ENCODE measurements at places on chromosomes 2 and 18. TPM values are rescaled to one million over a fixed set of nuclear protein-coding genes. Genes with fewer than 3 reads are reported as not detected.
A peak's percentile ranks its signal among the peaks of the same experiment; 100 is the strongest.

DNA sequence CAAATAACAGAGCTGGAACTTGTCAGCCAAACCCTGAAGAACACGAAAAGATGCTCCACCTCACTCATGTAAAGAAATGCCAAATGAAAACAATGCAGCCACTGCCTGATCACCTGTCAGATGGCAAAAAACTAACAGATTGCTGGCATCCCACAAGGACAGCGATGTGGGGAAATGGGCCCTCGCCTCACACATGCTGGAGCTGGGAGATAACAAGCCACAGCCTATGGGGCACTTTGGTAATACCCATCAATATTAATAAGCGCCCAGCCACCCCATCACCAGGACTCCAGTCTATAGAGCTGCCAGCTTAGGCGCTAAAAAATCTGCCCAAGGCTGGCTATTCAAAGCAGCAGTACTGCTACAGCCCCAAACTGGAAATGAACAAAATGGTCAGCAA, 27.0 kb downstream of the TFCP2L1 start:
- no peak for DNase-seq

Gene ARHGEF4
- 5.4 TPM for polyA plus RNA-seq

Gene TMEM37
- polyA plus RNA-seq, result 70.7 TPM

Gene MYOM1
- 8.7 TPM for polyA plus RNA-seq

Gene FAP
- 10.6 TPM for polyA plus RNA-seq

DNA sequence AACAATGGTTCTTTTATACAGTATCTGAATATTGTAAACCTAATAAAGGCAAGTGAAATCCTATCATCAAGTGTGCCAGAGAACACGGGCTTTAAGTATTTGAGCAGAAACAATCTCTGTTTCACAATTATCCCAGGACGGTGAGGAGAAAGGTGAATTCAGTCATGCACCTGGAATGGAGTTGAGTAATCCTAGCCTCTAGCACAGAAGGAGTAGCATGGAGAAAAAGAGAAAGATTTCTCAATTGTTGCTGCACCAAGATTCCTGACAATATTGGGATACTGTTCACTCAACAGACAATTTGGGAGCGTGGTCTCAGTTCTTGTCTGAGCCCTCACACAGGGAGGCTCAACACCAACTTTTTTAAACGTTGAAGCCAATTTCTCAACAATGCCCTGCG, 510.6 kb downstream of the SOX11 start:
- DNase-seq, result peak; percentile 85

DNA sequence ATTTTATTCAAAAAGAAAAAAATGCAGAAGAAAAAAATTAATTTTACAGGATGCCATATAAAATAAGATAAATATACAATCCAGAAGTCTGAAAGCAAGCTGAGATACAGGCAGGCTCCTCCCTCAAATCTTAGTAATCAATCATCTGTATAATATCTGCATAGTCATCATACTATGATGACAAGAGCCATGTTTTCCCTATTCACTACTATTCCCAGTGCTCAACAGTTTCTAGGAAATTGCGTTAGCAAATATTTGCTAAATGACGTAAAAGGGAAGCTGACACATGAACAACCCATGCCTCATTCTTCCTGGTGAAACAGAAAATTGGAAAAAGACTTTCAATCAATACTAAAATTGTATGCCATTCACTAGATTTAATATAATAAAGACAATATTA, 793.2 kb downstream of the SUCLG1 start:
- no peak for DNase-seq

GRCh38 chr2:180291060-180291459, 284.0 kb upstream of the CWC22 start:
- DNase-seq, result no peak

DNA sequence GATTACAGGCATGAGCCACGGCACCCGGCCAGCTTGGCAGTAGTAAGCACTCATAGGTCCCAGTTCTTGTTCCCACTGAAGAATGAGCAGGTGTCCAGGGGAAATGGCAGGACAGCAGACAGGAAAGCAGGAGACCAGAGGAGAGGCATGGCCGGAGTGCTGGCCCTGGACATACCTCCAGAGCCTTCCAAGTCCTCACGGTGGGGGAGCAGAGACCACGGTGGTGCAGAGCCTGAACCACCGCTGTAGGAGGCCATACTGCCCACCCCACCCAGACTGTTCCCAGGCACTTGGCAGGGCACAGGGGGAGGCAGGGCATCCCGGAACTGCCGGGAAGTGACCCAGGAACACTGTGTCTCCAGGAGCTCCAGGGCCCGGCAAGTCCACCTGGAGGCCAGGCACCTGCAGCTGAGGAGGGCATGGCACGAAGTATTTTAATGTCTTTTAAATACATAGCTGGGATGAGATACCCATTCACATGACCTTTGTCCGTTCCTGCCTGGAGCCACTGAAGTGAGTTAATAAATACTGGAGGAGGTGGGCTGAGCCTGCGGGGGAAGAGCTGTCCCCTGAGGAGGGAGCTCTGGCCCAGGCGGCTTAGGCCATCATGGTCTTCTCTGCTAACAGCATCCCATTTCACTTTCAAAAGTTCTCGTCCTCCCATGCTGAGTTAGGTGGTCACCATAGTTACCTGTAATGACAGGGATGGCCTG, 49.7 kb upstream of the TFCP2L1 start:
- DNase-seq, result peak; percentile 54

Gene NEU2
- not detected for polyA plus RNA-seq

- no peak for DNase-seq
Observed at GRCh38 chr2:98893911-98894321, 42.1 kb downstream of the CRACDL start.

DNA sequence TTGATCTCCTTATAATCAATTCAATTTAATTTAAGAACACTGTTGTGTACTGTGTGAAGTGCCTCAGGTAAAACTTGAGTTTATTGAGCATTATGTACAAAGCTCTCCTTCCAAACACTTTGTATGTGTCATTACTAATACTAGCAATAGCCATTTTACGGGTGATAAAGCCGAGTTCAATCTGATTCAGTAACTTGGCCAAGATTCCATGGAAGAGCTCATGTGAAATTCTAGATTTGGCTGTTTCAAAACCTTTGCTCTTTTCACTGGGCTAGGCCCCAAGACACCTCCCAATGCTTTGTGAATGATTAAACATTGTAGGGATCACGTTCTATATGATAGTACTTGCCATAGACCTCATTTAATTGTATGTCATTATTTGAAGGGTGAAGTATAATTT, 8.9 kb upstream of the NFE2L2 start:
- DNase-seq, result peak; percentile 61

- no peak for DNase-seq
Observed at GRCh38 chr2:229634601-229635370, 79.6 kb downstream of the DNER start.

DNA sequence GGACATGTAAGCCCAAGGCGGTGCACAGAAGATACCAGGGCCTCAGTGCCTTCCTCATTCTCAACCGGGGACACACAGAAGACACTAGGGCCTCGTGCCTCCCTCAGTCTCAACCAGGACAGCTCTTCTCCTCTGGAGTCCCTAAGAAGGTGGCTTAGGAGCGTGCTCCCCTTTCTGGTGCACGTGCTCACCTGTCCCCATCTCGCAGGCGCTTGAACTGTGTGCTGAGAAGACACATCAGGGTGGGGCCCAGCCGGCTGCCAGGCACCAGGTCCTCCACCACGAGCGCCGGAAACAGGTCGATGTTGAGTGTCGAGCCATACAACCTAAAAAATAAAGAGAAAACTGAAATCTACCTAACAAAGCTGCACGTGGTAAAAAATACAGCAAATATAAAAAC, 99.9 kb downstream of the PXDN start:
- no peak for DNase-seq

DNA sequence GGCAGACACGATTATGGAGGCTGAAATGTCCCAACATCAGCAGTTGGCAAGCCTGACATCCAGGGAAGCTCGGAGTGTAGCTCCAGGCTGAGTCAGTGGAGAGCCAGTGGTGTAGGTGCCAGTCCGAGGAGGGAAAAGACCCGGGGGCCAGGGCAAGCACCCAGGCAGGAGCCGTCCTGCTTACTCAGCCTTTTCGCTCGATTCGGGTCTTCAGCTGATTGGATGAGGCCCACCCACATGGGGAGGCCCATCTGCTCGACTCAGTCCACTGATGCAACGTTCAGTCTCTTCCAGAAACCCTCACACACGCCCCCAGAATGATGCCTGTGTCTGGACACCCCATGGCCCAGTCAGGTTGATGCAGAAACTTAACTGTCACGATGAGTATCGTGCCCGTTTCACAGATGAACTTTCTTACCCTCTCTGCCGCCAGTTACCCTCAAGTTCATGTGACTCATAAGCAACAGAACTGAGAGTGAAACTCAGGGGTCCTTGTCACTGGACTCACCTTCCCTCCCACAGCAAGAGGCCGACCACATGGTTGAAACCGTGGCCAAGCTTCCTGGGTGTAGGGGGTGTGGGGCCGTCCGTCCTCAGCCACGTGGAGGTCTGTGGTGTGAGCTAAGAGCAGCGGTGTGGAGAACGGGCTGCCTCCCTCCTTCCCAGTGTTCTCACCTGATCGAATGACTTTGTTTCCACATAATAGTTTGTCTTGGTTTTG, 197.4 kb upstream of the HDAC4 start:
- no peak for DNase-seq

DNA sequence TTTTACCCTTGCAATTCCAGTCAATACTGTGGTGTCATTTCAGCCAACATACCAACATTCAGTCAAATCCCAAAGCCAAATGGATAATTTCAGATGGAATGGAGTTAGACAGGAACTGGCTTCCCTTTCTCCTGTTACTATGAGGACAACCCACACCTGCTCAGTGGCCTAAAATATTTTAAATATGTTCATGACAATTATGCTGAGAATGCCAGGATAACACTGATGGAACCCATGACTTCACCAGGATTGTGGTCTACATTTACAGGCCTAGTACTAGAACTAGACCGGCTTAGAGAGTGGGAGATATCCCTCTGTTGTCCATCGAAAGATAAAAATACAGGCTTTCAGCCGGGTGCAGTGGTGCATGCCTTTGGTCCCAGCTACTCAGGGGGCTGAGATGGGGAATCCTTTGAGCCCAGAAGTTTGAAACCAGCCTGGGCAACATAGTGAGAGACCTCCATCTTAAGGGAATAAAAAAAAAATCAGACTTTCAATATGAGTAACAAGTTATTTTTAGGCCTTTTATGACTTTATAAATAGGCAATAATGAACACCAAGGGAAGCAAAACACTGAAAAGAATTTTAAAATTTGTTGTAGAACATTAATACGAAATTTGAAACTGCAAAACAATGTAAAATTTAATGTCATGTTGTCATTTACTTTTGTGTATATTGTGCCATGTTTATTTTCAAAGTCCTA, 14.2 kb downstream of the GPATCH11 start:
- no peak for DNase-seq

DNA sequence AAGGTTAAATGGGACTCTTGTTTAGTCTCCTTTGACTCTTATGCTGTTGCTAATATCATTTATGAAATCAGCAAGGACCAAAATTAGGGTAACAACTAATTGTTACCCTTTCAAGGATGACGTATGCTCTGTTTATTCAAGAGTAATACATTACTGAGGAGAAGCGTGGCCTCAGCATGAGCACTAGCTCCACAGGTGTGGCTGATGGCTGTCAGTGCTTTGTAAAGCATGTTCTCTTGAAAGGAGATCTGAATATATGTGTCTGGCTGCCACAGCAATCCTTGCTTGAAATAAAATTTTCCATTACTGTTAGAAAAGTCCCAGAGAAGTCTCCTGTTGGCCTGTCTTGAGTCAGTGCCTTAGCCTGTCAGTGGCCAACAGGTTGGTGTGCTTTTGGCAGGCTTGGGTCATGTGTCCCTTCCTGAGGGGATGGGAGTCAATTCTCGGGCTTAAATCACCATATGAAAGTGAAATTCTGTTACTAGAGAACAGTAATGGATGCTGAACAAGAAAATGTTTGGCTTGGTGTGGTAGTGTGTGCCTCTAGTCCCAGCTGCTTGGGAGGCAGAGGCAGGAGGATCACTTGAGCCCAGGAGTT, 32.7 kb downstream of the ABI2 start:
- peak; percentile 7 for DNase-seq

GRCh38 chr2:70854411-70854810, 18.8 kb upstream of the CD207 start:
- no peak for DNase-seq

DNA sequence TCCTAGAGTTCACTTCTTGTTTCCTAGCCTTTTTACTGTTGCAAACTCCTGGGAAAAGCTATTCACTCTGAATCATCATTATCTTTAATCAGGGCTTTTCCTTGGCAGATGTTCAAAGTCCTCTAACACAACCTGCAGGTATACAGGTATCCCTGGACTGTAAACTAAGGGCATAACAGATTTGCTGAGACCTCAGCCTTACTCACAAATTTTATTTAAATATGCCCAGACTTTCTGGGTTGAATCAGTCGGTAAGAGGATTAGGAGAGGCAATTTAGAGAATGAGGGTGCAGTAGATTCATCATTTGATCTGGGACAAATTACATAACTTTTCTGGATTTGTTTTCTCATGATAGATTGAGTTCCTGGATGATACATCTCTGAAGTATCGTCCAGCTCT, 217.8 kb upstream of the STON1 start:
- peak; percentile 71 for DNase-seq

Gene DSG2
- 96.9 TPM for polyA plus RNA-seq

GRCh38 chr2:111702119-111702803, 181.7 kb downstream of the ANAPC1 start:
- DNase-seq, result peak; percentile 40

GRCh38 chr2:166844111-166844510, 44.2 kb upstream of the XIRP2 start:
- no peak for DNase-seq

GRCh38 chr2:200225951-200226350, 80.5 kb upstream of the SPATS2L start:
- DNase-seq, result no peak

Gene COL6A3
- polyA plus RNA-seq, result 127 TPM

- DNase-seq, result peak; percentile 56
Observed at GRCh38 chr18:35578481-35578880, 3.1 kb upstream of the GALNT1 start.

GRCh38 chr2:226325526-226325925, 474.1 kb downstream of the IRS1 start:
- DNase-seq, result no peak

DNA sequence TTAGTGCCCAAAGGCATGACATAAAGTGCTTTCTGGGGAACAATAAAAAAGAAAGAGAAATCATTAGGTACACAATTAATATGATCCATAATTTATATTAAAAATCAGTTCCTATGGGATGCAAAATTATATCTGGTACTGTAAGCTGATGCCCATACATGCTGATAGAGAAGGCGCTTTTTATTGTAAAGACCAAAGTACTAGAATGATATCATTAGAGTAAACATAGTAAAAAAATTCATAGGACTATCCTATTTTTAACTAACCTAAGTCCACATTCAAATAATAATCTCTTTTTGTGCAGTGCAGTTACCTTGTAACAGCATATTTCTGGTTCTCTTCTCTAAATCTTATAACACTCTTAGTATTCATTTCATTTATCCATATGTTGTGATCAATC, 252.2 kb downstream of the ASXL3 start:
- no peak for DNase-seq

DNA sequence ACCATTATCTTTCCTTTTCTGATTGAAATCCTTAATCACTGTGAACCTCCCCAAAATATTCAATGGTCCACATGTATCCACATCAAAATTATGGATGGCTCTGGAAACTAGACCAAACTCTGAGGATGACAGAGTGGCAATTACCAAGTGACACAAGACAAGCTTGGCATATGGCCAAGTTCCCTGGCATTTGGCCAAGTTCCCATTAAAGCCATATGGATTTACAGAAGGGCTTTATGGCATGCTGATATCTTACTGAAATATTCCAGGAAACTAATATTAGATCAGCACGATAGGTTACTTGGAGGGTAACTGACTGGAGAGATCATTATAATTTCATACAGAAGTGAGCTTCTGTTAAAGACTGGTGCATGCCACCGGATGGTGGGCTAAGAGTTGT, 21.9 kb upstream of the CERS6 start:
- peak; percentile 52 for DNase-seq

Measured in large intestine (tissue), 12 donors.